ENCODE measurements at places on chromosomes 1 and 21. TPM values are rescaled to one million over a fixed set of nuclear protein-coding genes. Genes with fewer than 3 reads are reported as not detected.

The SRGAP2B gene
- total RNA-seq = 16.2 TPM

The TMPRSS15 gene
- total RNA-seq = not detected

The XCL2 gene
- total RNA-seq = not detected

The IKBKE gene
- 5.8 TPM for total RNA-seq

The MROH9 gene
- total RNA-seq = not detected

The RAVER2 gene
- total RNA-seq = 18.3 TPM

The CYB5RL gene
- total RNA-seq = 9.0 TPM

The FAM78B gene
- 0.81 TPM for total RNA-seq

The EFCAB7 gene
- 3.4 TPM for total RNA-seq

The B3GALT5 gene
- not detected for total RNA-seq

The TSACC gene
- not detected for total RNA-seq

The MYOG gene
- total RNA-seq = not detected

The SPRR2D gene
- not detected for total RNA-seq

The OR6F1 gene
- not detected for total RNA-seq

The HES3 gene
- total RNA-seq = not detected

The ALG14 gene
- 1.6 TPM for total RNA-seq

The CD48 gene
- 9.9 TPM for total RNA-seq

The RAB3B gene
- not detected for total RNA-seq

The TFF3 gene
- total RNA-seq = 3.2 TPM

The SMIM34 gene
- total RNA-seq = not detected

The WARS2 gene
- 13.8 TPM for total RNA-seq

The ADORA1 gene
- not detected for total RNA-seq

The GPATCH4 gene
- total RNA-seq = 8.1 TPM

The DISP1 gene
- 7.0 TPM for total RNA-seq

The HSD3B2 gene
- not detected for total RNA-seq

The PLA2G2A gene
- 200 TPM for total RNA-seq

The CRB1 gene
- total RNA-seq = not detected

The PTBP2 gene
- 66.0 TPM for total RNA-seq

The GUCA2A gene
- not detected for total RNA-seq

The LCA5L gene
- total RNA-seq = 1.2 TPM

The FAM3B gene
- 1.5 TPM for total RNA-seq

The DCDC2B gene
- not detected for total RNA-seq

The HSD3B1 gene
- total RNA-seq = not detected

The KIAA0040 gene
- 20.2 TPM for total RNA-seq

The SYCP1 gene
- not detected for total RNA-seq

The THEM5 gene
- not detected for total RNA-seq

The ASTN1 gene
- 0.41 TPM for total RNA-seq

The GPR37L1 gene
- not detected for total RNA-seq

The MYCL gene
- 3.9 TPM for total RNA-seq

The PIP5K1A gene
- 97.6 TPM for total RNA-seq

The PRAMEF27 gene
- not detected for total RNA-seq

The BCAN gene
- total RNA-seq = 0.54 TPM

The AQP10 gene
- not detected for total RNA-seq

The PLA2G2D gene
- not detected for total RNA-seq

The E2F2 gene
- 0.14 TPM for total RNA-seq

The MASP2 gene
- total RNA-seq = not detected

The OVAAL gene
- not detected for total RNA-seq

The OR2AK2 gene
- total RNA-seq = not detected

The FAM72C gene
- not detected for total RNA-seq

The LEMD1 gene
- not detected for total RNA-seq

The SLC26A9 gene
- 1.1 TPM for total RNA-seq

The NUF2 gene
- total RNA-seq = not detected

Data from thoracic aorta (tissue), 2 donors.